ENCODE measurements at places on chromosomes 7 and 10.

- DNase-seq: no peak
Measured at GRCh38 chr7:68807666-68808065, 790.6 kb upstream of the AUTS2 start.

- no peak for DNase-seq
Measured at GRCh38 chr10:76213876-76214275, 782.5 kb downstream of the LRMDA start.

- no peak for DNase-seq
Measured at GRCh38 chr10:33055625-33056024, 97.6 kb upstream of the ITGB1 start.

DNA sequence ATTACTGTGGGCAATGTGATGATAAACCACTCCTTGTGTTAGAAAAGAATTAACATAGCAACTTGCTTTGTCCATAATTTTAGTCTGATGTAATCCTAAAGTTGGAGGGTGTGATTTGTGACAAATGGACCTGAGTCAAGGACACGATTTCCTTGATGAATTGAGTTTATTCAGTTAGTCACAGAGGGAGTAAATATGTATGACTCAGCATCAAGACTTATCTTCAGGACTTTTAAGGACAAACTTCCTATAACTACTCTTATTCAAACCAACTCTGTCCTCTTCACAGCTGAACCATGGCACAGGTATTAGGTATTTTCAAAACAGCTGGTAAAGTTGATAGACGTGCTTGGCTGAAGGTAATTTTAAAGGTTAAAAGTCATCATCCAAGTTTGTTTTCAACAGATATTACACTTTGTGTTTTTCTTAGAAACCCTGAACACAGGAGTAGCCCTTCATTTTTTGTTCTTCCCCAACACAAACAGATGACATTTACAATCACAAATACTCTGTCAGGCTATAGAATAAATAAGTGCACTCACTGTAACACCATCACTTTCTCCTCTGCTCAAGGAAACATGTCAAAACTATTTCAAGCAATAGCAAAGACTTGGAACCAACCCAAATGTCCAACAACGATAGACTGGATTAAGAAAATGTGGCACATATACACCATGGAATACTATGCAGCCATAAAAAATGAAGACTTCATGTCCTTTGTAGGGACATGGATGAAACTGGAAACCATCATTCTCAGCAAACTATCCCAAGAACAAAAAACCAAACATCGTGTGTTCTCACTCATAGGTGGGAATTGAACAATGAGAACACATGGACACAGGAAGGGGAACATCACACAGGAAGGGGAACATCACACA is 54.5 kb downstream of the COA1 start:
- DNase-seq: no peak

- no peak for DNase-seq
Measured at GRCh38 chr7:5586279-5586962, 162.8 kb upstream of the TNRC18 start.

- peak; percentile 24 for DNase-seq
Measured at GRCh38 chr10:21724687-21725367, 190.8 kb downstream of the MLLT10 start.

DNA sequence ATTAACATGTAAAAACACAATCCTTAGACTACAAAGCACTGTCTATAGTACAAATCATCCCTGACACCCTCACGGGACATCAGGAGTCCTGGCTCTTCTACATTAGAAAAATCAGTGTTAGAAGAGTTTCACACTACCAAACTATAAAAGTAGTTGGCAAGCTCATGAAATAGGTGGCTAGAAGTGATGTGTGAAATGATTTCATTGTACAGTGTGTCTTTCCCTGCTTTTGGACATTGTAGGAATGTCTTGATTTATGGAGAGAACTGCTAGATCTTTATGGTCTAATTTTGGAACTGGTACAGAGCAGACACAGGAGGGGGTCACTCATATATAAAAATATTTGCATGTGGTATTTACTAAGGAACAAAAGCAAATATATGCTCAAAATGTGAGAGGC is 33.2 kb downstream of the SEMA3A start:
- no peak for DNase-seq

DNA sequence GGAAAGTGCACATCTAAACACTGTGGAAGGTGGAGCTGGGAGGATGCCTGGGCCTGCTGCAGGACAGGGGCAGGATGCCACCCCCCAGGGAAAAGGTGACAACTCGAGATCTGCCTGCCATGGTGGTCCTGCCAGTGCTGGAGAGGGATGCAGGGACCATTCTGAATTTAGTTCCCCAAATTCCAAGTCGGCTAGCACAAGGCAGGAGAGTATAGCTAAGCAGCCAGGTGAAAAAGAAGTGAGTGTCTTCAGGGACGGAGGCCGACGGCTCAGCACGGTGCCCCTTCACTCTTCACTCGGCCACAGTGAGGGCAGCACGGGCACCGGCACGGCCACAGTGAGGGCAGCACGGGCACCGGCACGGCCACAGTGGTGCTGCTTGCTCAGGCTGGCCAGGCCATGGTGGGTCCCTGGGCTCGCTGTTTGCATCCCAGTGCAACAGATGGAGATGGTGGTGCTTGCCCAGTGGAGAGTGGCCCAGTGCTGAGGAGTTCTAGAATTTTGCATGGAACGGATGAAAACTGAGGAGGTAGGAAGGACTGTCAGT is 161.3 kb upstream of the SHH start:
- no peak for DNase-seq

DNA sequence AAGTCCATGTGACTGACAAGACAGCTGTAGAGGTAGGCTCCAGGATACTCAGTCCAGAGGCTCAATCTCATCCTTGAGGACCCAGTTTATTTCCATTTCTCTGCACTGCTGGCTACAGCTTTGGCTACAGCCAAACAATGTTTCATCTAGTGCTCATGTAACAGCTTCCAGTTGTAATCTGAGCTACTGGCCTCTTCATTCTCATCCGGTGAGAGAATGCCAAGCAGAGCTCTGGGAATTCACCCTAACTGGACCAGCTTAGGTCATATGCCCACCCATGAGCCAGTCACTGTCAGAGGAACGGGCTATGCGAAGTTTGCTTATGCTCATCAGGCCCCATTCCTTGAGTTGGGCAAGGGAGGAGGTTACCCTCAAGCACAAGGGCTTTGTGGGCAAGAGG is 192.9 kb downstream of the EVX1 start:
- no peak for DNase-seq

Data from stimulated activated CD4-positive, alpha-beta T cell treated with anti-CD3 and anti-CD28 coated beads, Interleukin-1b, Interleukin-23, amount 100 ng/mL, for 48 hours (primary cell).